Stimulated activated CD8-positive, alpha-beta memory T cell treated with anti-CD3 and anti-CD28 coated beads, Interleukin-15, amount 100 ng/mL, for 24 hours (primary cell): ENCODE measurements at places on chromosomes 6 and 20.

- DNase-seq: no peak
These were observed 448.6 kb downstream of the GJA1 start for GRCh38 chr6:121884091-121884490.

DNA sequence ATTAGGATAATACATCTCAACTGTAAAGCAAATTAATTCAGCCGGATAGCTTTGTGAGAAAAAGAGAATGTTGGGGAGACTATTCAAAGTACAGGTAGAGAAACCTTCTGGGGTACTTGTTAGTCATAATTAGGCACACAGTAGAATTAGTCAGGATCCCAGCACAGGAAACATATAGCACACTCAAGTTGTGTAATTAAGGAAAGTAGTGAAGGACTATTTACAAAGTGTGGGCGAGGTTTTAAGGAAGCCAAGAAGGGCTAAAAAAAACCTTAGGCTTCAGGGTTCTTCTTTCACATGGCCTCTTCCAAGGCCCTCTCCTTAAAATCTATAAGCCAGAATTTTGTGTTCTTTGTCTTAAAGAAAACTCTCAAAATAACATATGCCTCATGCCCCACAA is 126.7 kb downstream of the RTN4IP1 start:
- DNase-seq: no peak

GRCh38 chr20:54452277-54452676 is 23.1 kb upstream of the DOK5 start:
- no peak for DNase-seq

GRCh38 chr6:37942606-37943376 is 123.3 kb downstream of the ZFAND3 start:
- no peak for DNase-seq

DNA sequence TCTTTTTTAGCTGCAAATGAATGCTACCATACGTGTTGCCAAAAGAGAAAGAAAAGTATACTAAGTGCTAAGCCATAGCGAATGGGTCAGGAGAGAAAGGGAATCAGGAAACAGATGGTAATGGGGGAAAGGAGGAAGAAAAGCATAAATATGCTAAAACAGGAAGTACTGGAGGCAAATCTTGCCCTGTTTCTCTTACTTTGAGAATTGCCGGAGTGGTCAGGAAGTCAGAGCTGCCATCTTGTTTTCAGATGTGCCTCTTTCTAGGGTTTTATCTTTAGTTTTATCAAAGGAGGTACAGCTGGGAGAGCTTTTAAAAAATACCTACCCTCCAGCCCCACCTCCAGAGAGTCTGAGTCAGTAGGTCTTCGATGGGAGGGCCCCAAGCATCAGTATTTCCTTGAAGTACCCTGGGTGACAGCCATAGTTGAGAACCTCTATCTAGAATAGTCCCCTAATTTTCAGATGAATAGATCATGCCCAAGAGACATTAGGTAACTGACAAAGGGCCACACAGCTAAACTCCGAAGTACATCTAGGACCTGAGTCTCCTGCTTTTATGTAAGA is 193.3 kb downstream of the CLIC5 start:
- no peak for DNase-seq

- DNase-seq: no peak
These were observed 73.7 kb downstream of the FARS2 start for GRCh38 chr6:5335020-5335419.

DNA sequence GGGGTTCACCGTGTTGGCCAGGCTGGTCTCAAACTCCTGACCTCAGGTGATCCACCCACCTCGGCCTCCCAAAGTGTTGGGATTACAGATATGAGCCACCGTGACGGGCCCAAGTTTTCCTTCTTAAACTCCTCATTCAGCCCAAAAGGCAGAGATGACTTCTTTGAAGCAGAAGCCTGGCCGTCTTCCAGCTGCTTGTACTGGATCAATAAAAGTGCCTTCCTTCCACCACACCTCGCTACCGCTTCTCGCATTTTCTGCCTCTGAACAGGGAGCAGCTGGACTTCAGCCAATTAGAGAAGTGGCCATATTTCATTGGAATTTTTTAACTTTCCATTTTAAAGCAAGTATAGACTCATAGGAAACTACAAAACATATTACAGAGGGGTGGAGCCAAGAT is 241.1 kb downstream of the PREX1 start:
- DNase-seq: no peak

GRCh38 chr6:157830354-157831017 is 7.4 kb downstream of the SNX9 start:
- DNase-seq: no peak

GRCh38 chr20:13638162-13638495 is 603 bp downstream of the TASP1 start:
- no peak for DNase-seq

GRCh38 chr20:32343439-32343838 is 14.7 kb upstream of the ASXL1 start:
- DNase-seq: no peak

GRCh38 chr20:8402798-8403197 is 270.7 kb downstream of the PLCB1 start:
- DNase-seq: no peak

GRCh38 chr6:62150048-62150663 is 135.9 kb downstream of the KHDRBS2 start:
- no peak for DNase-seq

- no peak for DNase-seq
These were observed 854.0 kb upstream of the CITED2 start for GRCh38 chr6:140228491-140228890.

GRCh38 chr6:53240761-53241160 is 92.1 kb upstream of the GCM1 start:
- no peak for DNase-seq

DNA sequence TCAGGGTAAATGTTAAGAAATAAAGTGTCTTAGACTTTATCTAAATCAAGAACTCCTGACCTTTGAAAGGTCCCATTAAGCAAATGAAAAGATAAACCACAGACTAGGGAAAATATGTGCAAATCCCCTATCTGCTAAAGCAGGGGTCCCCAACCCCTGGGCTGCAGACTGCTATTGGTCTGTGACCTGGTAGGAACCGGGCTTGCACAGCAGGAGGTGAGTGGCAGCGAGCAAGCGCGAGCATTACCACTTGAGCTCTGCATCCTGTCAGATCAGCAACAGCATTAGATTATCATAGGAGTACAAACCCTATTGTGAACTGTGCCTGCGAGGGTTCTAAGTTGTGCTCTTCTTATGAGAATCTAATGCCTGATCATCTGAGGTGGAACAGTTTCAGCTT is 42.4 kb downstream of the LCA5 start:
- DNase-seq: no peak

GRCh38 chr20:41483553-41483930 is 116.9 kb upstream of the EMILIN3 start:
- DNase-seq: no peak

GRCh38 chr6:27630727-27631608 is 158.1 kb upstream of the ZNF184 start:
- DNase-seq: peak; percentile 52

DNA sequence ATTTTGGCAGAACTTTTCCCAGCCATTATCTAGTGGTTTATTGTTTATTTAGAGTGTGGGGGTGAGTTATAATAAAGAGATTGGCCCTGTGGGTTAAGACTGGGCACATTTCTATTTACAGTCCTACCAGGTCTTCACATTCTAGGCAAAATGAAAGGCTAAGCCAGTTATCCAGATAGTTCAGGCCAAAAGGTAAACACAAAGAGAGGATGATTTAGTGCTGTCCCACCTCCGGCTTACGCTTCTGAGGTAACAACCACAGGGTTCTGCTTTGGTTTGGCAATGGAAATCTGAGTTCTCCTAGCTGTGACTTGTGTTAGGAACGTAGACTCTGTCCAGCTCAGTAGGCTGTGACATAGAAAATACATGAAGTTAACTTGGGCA is 50.3 kb upstream of the PTPRK start:
- DNase-seq: no peak

GRCh38 chr6:28764014-28764723 is 159.6 kb downstream of the TRIM27 start:
- no peak for DNase-seq

DNA sequence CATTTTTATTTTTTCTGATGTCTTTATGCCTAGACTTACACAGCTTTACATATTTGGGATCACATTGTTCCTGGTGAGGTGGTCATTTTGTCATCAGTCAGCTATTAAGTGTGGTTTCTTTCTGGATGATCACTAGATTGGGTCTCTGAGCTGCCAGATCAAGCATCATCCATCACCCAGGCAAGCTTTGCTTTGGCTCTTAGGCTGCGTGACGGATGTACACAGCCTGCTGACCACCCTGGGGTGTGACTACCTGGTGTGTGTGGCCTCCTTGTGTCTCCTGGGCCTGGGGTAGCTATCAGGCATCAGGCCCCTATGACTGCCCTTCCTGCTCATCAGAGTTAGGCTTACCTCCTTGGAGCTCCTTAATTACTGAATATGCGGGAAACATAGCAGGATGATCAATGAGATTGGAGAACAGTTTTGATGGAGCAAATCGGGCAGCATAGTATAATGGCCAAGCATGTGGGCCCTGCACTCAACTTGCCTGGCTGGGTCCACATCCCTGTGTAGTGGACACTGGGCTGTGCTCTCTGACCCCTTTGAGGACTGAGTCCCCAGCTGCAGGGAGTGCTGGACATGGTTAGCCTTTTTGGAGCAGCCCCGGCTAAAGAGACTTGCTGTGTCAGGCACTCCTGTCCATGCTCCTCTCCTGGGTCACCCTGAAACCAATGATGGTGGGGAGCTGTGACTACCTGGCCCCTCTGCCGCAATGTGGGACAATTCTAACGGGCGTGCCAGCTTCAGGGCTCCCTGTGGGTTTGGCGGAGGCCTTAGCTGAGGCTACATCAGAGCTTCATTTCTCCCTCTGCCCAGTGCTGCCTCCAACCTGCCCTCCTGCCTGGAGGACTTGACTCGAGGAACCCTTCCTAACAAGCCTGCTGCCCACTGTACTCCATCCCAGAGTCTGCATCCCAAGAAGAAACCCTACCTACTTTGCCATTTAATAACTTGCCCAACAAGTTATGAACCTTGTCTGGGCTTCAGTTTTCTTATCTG is 8.2 kb downstream of the DAAM2 start:
- DNase-seq: no peak

DNA sequence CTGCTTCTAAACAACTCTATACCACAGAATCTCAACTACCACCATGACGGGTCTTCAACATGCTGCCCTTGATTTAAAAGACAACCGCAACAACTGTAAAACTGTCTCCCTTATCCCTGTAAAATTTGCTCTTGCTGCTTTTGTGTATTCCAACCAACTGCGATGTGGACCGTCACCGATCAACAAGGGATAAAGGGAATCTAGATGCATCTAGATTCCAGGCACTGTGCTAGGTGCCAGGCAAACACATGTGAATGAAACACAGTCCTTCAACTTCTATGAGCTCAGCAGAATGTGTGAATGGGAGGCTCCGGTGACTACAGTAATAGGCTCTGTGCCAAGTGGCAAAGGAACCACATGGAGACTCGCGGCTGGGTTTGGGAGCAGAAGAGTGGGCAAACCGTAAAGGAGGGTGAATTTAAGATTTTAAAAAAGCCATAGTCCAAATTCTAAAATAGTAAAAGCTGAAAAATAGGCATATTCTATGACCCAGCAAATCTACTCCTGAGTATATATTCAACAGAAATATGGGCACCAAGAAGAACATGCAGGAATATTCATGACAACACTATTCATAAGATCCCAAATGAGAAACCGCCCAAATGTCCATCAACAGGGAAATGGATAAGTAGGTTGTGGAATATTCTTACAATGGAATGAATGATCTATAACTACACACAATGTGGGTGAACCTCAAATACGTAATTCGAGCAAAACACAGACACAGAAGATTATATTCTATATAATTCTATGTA is 3.7 kb upstream of the PRND start:
- no peak for DNase-seq

- no peak for DNase-seq
These were observed 193.4 kb upstream of the CDYL start for GRCh38 chr6:4582506-4583417.

DNA sequence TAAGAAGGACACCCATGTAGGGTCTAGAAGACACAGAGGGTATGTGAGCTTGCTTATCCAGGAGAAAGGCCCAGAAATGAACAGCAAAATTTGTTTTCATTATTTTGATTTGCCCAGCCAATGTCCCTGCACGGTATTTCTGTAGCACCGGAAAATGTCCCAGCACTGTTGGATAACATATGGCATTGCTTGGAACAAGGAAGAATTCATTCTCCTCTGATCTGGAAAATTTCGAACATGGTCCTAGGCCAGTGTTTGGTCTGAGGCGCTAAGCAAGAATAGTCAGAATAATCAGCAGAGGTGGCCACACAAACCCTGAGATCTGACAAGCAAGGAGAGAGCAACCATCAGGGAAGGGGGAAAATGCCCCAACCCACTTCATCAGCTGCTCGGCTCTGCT is 26.6 kb downstream of the ROS1 start:
- DNase-seq: no peak

DNA sequence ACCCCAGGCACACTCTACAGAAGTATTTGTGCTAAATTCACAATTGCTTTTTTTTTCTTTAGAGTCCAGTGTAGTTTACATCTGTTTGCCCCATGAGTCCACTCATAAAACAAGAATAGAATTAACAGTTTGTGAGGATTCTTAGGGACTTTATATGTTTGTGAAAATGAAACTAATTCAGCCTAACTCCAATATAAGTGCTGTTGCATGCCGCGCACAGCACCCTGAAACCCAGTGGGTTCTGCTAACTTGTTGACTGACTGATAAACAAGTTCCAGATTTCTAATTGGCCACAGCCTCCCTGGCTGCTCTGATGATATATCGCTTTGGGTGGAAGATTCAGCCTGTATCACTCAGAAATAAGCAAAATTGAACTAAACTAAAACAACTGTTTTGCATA is 561.4 kb downstream of the PKHD1 start:
- no peak for DNase-seq

DNA sequence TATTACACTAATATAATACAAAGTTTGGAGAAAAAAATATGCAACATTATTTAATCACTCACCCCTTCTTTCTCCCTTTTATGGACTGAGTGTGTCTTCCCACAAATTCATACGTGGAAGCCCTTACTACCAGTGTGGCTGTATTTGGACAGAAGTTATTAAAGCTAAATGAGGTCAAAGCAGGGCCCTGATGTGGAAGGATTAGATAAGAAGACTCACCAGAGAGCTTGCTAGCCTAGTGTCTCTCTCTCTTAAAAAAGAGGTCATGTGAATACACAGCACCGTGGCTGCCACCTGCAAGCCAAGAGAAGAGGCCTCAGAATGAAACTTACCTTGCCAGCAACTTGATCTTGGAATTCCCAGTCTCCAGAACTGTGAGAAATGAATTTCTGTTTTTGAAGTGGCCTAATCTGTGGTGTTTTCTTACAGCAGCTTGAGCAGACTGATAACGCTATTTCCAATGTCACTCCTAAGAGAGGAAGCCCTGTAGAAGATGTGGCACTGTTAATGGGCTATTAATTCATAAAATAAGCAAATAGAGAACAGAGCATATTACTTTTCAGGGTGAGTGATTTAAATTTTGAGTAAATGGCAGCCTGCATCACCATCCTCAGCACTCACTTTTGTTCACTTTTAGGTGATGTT is 233.4 kb downstream of the TBC1D7 start:
- DNase-seq: no peak

GRCh38 chr6:17015144-17015543 is 86.7 kb upstream of the STMND1 start:
- no peak for DNase-seq
